GM12891 (cell line): ENCODE measurements at places on chromosomes 3 and 15.

DNA sequence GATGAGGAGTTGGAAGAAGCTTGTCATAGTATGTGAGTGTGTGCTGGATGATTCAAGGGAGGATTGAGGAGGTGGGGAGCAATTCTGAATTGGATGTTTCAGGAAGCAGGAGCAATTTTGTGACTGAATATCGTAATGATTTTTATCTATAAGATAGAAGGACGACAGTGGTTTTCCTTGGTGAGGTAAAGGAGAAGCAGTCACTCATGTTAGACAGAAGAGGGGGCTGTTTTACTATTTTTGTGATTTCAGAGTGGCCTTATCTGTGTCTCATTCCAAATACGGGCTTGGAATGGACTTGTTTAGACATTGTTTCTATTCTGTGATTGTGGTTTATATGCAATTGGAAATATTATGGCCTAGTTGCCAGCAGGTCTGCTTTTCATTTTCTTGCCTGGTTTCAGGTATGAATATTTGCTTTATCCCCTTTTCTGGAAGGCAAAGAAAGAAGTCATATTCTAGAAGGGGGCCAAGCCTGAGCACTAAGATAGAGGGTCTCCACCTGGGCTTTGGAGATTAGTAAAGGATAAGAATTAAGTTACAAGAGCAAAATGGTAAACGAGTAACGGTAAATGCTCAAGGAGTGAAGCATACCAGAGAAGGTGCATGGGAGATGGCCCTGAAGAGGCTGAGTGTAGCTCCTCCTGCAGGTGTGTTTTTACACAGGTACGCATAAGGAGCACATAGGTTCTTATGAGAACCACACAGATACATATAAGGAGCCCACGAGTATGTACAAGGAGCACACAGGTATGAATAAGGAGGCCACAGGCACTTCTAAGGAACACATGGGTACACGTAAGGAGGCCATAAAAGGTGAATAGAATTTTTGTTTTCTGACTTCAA lies 124.6 kb upstream of the KCNAB1 start:
- no peak for DNase-seq

- DNase-seq = no peak
These were observed 67.7 kb downstream of the LDHAL6B start for GRCh38 chr15:59274126-59274970.

GRCh38 chr15:64856429-64857145 lies 14.9 kb downstream of the PLEKHO2 start:
- DNase-seq = no peak

DNA sequence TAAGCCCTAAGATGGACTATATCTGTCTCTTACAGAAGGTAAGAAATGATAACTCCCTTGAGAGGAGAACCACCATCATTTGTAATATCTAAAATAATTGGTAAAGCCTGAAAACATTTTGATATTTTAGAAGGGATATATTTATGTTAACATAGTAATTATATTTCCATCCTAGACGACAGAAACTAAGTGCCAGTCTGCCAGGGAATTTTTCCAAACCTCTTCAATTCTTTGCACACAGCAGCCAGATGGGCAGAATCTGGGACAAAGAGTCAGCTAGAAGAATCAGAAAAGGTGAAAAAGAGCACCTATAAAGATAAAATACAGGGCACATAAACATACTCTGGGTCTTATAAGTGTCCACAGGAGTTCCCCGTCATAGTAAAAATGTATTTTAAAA lies 70.0 kb upstream of the CBLB start:
- no peak for DNase-seq

DNA sequence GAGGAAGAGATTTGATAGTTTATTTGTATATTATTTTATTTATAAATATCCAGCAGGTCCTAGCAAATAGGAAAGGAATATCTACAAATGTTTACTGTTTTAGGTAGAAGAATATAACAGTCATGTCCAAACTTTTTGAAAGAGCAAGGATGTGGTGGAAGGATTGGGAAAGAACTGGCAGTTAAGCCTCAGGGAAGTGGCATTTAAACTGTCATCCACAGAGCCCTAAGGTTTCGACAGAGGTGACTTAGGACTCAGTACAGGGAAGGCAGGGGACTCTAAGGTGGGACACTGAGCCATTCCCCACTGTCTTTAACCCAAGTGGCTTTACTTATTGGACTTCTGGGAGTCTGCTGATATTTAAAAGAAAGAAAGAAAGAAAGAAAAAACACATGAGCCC lies 11.8 kb upstream of the TMEM87A start:
- no peak for DNase-seq

- no peak for DNase-seq
These were observed 628.0 kb downstream of the ROBO2 start for GRCh38 chr3:77667901-77668300.

DNA sequence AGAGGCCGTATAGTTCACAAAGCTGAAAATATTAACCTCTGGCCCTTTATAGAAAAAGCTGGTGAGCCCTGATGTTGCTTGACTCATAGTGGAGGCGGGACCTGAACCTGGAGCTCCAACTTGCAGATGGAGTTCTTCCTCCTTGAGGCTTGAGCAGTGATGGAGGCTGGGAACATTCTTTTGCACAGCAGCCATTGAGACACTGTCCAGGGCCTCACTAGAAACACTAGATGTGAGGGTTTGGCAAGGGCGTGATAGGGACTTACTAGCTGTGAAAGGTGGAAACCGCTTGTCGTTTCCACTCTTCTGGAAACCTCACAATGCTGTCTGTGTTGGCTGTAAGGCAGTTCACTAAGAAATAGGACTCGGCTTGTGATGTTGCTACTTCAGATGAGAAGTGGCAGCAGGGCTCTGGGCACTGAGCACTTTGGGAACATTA lies 12.5 kb downstream of the SMAD6 start:
- no peak for DNase-seq

DNA sequence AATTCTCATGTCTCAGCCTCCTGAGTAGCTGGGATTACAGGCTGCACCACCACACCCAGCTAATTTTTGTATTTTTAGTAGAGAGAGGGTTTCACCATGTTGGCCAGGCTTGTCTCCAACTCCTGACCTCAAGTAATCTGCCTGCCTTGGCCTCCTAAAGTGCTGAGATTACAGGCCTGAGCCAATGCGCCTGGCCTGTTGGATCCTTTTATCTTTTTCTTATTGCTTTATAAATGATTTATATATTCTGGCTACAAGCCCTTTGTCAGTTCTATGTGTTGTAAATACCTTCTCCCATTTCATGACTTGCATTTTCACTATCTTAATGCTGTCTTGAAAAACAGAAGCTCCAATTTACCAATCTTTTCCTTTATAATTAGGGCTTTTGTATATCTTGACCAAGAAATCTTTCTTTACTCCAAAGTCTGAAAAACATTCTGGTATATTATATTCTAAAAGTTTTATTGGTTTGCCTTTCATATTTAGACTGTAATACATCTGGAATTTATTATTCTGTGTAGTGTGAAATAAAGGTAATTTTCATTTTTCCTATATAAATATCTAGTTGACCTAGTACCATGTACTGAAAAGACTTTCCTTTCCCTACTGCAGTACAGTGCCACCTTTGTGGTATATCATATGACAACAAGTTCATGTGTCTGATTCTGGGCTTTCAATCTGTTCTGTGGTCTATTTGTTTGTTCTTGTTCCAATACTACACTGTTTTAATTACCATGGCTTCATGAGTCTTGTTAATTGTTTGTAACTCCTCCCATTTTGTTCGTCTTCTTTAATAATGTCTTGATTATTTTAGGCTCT lies 52.9 kb upstream of the RNU6-1 start:
- no peak for DNase-seq

- no peak for DNase-seq
These were observed 32.0 kb downstream of the CORO2B start for GRCh38 chr15:68610825-68611224.

- DNase-seq = no peak
These were observed 533.5 kb upstream of the ZNF385D start for GRCh38 chr3:22284559-22284958.

DNA sequence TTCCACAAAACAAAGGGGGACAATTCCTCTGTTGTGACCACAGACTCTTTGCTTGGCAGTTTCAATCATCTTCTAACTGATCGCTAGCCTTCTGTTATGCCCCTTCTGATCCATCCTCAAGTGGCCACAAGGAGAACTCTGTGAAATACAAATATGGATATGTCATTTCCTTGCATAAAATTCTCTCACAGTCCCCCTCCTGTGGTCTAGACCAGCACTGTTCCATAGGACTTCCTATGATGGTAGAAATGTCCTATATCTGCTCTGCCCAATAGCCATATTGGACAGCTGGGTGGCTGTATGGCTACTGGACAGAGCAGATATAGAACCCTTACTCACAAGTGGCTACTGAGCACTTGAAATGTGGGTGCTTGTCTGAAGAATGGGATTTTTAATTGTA lies 25.9 kb upstream of the SNRK start:
- DNase-seq = no peak

GRCh38 chr3:33775363-33775762 lies 23.1 kb upstream of the PDCD6IP start:
- no peak for DNase-seq

- no peak for DNase-seq
These were observed 79.0 kb downstream of the NR2E3 start for GRCh38 chr15:71889385-71889784.

GRCh38 chr15:27481768-27482167 lies 510.8 kb downstream of the GABRG3 start:
- DNase-seq = no peak

DNA sequence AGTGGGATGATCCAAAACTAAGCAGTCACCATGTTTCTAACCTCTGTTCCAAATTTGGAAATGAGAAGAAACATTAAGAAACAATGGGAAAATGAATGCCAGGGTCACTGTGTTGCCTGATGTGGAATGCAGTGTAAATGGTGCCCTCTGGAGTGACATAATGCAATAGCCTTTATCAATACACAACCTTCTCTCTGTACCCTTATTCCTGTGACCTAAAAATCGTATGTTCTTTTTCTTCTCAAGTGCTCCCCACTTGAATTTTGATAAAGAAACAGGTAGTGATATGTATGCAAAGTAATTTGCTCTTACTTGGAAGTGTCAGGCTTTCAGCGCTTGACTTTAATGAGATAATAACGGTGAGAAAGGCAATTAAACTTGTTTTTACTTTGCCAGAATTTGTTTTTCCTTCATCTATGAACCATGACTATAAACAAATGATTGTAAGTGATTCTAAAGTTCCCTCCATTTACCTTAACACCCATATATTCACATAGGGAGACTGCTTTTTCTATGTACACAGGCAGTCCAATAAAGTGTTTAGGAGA lies 145.8 kb upstream of the THRB start:
- no peak for DNase-seq

GRCh38 chr3:162540421-162540820 lies 1043.8 kb downstream of the OTOL1 start:
- DNase-seq = no peak

DNA sequence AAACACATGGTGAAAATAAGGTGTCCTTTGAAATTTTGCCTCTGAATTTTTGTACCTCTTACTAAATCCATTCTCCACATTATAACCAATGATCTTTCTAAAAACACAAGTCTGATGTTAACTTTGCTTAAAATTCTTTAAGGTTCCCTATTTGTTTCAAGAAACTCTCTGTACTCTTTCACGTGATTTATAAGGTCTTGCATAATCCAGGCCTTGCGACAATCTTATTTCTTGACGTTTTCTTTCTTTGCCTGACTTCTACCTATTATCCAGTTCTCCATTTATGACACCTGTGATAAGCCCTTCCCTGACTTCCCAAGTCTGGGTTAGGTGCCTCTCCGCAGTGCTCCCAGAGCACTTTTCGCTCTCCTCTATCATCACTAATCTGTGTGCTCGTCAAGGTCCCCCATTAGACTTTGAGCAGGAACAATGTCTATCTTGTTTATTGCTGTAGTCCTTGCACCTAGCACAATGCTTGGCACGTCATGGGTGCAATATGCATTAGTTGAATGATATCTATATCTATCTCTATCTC lies 24.3 kb upstream of the KPNA1 start:
- no peak for DNase-seq

DNA sequence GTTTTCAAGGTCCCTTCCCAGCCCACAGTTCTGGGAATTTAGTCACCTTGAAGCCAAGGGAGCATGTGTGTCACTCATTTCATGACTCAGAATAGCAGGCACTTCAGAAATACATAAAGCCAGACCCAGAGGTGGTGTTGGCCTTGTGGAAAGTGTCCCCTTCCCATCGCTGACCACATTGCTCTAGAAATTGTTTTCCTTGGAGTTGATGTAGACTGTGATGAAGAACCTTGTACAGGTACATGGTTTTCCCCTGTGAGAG lies 158.8 kb downstream of the SLCO3A1 start:
- DNase-seq = no peak

DNA sequence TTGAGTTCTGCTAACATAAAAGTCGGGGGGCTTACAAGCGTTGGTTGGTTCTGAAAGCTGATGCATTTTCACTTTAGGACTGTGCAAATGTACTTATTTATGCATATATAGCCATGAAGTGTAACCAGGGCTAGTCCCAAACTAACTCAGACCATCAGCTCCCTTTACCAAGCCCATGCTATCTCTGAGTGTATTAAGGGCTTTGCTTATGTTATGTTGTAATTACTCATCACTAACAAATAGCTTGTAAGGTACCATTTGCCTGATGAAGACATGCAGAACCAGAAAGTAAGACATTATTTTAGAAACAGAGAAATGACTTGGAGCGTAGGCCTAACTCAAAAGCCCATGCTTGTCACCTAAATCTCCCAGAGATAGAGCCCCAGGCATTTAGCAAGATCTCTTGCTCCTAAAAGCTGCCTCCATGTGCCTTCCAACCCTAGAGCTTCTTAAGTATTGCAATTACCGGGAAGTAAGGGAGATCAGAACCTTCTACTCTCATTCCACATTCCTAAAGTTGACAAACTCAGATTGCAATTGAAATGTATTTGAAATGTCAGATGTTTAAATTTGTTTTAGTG lies 362.9 kb upstream of the RBMS3 start:
- DNase-seq = no peak

- no peak for DNase-seq
These were observed 153.0 kb upstream of the SMAD3 start for GRCh38 chr15:66912441-66912840.

GRCh38 chr3:66665021-66665695 lies 164.3 kb upstream of the LRIG1 start:
- DNase-seq = no peak

- DNase-seq = no peak
These were observed 494.0 kb upstream of the TGFBR2 start for GRCh38 chr3:30112411-30112810.

DNA sequence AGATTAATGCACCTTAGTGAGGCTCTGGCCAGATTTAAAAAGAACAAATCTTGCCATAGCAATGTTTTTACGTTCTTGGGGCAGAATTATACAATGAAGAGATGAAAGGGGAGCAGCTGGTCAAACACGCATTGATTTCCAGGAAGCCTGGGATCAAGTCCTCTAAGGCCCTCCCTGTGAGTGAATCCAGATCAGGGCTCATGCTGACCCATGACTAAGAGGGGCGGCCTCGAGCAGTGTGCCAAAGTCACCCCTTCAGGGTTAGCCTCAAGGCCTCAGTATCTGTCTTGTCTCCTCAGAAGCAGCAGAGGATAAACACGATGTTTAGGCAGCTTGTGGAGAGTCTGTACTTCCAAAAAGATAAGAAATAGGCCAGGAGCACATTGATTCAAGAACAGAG lies 9.3 kb upstream of the RBP1 start:
- DNase-seq = no peak

DNA sequence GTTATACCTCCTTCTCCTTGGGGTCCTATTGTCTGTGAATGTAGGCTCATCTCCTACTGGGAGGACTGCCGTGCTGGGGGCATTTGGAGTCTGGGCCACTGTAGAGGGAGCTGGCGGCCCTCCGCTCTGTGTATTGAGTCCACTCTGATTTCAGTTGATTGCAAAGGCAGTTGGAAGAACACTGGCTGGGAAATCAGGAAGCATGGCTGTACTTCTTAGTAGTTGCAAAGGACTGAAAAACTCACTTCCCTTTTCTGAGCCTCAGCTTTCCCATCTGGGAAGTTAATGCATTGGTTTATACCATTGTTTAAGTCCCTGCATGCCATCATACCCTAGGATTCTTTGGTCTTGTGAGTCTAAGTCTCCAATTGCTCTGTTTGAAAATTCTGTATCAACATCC lies 46.7 kb downstream of the TMED3 start:
- no peak for DNase-seq
